ENCODE measurements at places on chromosomes 1 and 21. TPM values are rescaled to one million over a fixed set of nuclear protein-coding genes. Genes with fewer than 3 reads are reported as not detected.

Gene DHX9
- 299 TPM for total RNA-seq

DNA sequence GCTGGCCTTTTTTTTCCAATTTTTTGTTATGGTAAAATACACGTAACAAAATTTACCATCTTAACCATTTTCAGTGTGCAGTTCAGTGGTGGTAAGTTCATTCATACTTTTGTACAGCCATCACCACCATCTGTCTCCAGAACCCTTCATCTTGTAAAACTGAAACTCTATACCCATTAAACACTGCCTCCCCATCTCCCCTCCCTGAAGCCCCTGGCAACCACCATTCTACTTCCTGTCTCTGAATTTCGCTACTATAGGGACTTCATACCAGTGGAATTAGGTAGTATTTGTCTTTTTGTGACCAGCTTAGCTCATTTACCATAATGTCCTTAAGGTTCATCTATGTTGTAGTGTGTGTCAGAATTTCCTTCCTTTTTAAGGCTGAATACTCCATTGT, 8.7 kb downstream of the PKNOX1 start:
- H3K4me3 ChIP-seq = no peak overlapping the region
- DNase-seq = no peak
- H3K36me3 ChIP-seq = no peaks in the 10 kb centered on the region
- H3K27me3 ChIP-seq = no peaks in the 10 kb centered on the region
- H3K4me1 ChIP-seq = no peaks in the 10 kb centered on the region

Gene CYP4B1
- total RNA-seq = not detected

Gene LIPI
- total RNA-seq = not detected

DNA sequence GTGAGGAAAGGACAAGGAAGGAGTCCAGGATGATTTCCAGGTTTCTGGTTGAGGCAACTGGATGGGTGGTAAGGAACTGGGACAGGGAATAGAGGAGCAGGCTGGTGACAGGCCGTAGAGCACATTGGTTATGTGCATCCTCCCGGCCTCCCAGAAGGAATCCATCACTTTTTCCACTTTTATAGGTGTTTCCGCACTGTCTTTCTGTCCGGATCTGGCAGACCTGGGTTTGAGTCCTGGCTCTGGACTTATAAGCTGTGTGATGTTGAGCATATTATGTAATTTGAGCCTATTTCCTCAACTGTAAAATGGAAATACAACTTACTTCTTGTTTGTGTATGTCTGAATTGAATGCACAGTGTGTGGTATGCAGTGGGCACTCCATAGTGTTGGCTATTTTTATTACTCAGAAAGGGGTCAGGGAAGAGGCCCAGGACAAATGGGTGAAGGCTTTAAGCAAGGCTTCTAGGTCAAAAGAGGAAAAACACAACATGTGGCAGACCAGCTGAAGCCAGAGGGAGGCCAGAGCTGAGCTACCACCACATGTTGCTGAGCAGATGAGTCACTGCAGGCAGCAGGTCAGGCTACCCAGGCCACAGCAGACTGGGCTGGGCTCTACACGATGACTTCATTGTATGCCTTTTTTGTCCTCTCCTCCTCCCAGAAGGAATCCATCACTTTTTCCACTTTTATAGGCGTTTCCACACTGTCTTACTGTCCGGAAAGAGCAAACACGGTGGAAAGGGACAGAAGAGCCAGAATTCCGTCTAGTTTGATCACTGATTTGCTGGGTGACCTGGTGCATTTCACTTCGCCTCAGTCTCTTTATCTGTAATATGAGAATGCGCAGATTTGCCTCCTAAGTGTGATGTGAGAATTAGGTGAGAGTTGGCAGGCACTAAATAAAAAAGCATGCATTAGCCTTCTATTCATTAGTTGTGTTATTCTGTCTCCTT, 791 bp upstream of the MAST2 start:
- DNase-seq = no peak
- H3K27ac ChIP-seq = peak overlapping the region; percentile 26
- peak overlapping the region; percentile 65 for H3K4me3 ChIP-seq

- H3K4me1 ChIP-seq = no peaks in the 10 kb centered on the region
- no peak for DNase-seq
- H3K4me3 ChIP-seq = no peak overlapping the region
- no peak overlapping the region for H3K27ac ChIP-seq
- no peaks in the 10 kb centered on the region for H3K27me3 ChIP-seq
Measured at GRCh38 chr21:41835711-41836154, 43.4 kb downstream of the PRDM15 start.

GRCh38 chr21:40534886-40535285, 312.1 kb downstream of the DSCAM start:
- no peak overlapping the region for H3K27ac ChIP-seq
- H3K4me3 ChIP-seq = no peak overlapping the region
- DNase-seq = no peak
- no peaks in the 10 kb centered on the region for H3K36me3 ChIP-seq

DNA sequence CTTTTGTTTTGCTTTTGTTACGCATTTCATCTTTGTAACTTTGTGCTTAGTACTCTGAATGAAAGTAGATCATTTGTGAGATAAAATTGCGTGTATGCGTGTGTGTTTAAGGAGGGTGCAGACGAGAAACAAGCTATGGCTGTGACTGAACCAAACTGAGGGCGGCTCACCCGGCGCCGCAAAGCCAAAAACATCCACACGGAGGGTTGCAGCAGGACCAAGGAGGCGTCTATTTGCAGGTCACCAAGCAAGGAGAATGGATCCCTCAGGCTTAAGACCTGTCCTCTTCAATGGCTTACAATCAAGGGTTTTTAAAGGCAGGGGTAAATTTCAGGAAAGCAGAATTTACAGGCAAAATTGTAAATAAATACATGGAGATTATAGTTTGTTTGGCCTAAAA, 12.8 kb downstream of the GCSAML start:
- H3K27me3 ChIP-seq = no peaks in the 10 kb centered on the region
- no peak overlapping the region for H3K27ac ChIP-seq
- H3K36me3 ChIP-seq = no peaks in the 10 kb centered on the region
- no peaks in the 10 kb centered on the region for H3K4me1 ChIP-seq
- no peak overlapping the region for H3K4me3 ChIP-seq
- DNase-seq = no peak

DNA sequence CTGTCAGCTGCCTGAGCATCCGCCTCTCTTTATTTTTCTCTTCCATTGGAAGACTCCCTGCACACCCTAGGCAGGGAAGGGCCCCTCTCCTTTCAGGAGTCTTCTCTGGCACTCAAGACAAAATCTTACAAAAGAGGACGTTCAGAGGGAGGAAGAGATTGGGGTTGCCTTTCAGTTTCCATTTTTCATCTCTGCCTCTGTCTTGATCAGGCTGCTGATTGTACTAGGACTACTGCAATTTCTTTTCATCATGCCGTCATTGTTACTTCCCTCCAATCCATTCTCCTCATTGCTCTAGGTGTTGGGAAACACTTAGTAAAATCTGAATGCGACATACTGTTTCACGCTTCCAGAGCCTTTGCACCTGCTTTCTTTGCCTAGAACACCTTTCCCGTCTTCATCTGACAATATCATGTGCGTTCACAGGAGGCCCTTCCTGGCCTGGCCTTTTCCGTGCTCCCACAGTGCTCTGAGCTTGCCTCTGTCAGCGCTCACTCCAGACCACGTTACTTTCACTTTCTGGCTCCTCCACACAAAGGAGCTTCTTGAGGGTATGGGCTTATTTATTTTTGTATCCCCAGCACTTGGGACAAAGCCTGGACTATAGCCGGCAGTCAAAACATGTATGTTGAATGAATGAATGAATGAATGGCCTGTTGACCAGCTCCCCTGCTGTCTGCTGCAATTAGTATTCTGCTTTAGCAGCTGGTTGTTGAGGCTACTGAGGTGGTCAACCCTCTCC, 10.9 kb downstream of the LRRC71 start:
- H3K27ac ChIP-seq = no peak overlapping the region
- no peak overlapping the region for H3K4me3 ChIP-seq
- H3K4me1 ChIP-seq = no peaks in the 10 kb centered on the region
- H3K36me3 ChIP-seq = no peaks in the 10 kb centered on the region
- no peak for DNase-seq
- peaks cover 4% of the 10 kb centered on the region for H3K27me3 ChIP-seq

DNA sequence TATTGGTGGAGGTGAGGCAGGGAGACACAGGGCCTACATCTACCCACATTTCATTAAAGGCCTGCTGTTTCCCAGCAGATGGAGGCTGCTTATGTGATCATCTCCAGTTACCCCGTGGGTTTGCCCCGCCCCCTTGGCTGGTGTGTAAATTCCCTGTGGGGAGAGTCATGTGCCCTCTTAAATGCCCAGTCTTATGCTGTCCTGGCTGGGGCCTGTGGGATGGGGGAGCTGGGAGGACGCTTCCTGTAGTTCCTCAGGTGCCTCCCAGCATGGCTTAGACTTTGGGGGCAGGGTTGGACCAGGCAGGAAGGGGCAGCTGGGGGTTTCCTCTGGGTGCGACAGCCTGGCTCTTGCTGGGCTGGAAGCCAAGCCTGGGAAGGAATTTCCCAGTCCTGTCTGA, 15.5 kb upstream of the CITED4 start:
- no peak for DNase-seq
- peaks cover 5% of the 10 kb centered on the region for H3K4me1 ChIP-seq
- no peaks in the 10 kb centered on the region for H3K27me3 ChIP-seq

DNA sequence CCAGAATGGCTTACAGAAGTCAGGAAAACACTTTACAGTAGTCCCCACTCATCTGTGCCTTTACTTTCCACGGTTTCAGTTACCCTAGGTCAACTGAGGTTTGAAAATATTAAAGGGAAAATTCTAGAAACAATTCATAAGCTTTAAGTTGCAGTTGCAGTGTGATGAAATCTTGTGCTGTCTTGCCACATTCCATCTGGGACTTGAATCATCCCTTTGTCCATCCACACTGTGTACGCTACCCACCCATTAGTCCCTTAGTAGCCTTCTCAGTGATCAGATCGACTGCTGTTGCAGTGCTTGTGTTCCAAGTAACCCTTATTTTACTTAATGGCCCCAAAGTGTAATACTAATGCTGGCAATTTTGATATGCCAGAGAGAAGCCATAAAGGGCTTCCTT, 30.5 kb downstream of the ZCCHC17 start:
- H3K4me1 ChIP-seq = no peaks in the 10 kb centered on the region
- no peak for DNase-seq
- H3K4me3 ChIP-seq = no peak overlapping the region
- H3K36me3 ChIP-seq = peaks cover 20% of the 10 kb centered on the region
- H3K27me3 ChIP-seq = no peaks in the 10 kb centered on the region

Gene C8A
- not detected for total RNA-seq

DNA sequence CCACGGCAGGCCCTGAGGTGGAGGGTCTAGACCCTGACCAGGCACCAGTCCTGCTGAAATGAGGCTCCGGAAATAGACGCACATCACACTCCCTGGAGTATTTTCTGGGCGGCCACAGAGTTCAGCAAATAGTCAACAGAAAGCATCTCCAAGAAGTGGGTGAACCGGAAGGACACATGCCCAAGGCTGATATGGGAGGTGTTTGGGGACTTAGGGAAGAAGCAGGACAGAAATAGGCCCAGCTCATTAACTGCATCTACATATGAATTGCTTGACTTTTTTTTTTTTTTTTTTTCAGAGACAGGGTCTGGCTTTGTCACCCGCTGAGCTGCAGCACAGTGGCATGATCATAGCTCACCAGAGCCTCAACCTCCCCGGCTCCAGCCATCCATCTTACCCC, 36.5 kb upstream of the GPR157 start:
- no peak for DNase-seq
- no peak overlapping the region for H3K27ac ChIP-seq
- H3K4me3 ChIP-seq = no peak overlapping the region

DNA sequence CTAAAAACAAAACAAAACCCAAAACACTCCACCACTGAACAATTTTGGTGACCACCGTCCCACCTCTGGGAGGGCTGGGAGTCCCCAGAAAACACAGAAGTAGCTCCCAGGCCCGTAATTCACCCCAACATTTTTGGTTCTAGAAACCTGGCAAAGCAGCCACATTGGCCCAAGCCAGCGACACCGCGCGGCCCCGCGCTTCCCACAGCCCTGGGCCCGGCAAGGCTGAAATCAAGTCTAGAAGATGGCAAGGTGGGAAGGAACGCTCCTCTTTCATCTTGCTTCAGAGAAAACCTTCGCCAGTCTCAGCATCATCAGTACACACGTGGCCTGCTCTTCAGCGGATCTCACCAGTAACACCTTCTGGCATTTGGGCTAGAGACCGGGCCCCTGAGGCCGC, 35.9 kb upstream of the NID1 start:
- no peaks in the 10 kb centered on the region for H3K4me1 ChIP-seq
- H3K27ac ChIP-seq = no peak overlapping the region
- H3K36me3 ChIP-seq = no peaks in the 10 kb centered on the region
- DNase-seq = no peak
- H3K27me3 ChIP-seq = no peaks in the 10 kb centered on the region

Gene CRYAA
- total RNA-seq = not detected

DNA sequence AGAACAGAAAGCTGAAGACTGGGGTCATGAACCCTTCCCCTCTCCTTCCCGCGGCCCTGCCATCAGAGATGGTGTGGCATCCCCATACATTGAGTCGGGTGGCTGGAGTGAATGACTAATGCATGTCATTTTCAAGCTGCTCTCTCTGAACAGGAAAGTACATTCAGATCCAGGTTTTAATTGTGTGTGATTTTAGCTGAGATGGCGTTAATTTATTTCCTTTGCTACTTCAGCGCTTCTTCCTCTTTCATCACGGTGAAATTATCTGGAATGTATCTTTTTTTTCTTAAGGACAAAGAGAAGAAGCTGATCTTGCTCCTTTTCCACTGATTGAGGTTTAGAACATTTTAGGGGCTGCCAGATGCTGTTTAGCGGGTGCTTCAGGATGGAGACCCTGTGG, 8.6 kb upstream of the LRRN2 start:
- no peak overlapping the region for H3K4me3 ChIP-seq
- H3K27ac ChIP-seq = no peak overlapping the region
- no peaks in the 10 kb centered on the region for H3K36me3 ChIP-seq
- no peak for DNase-seq
- no peaks in the 10 kb centered on the region for H3K27me3 ChIP-seq

GRCh38 chr1:155241069-155241679, 14.1 kb downstream of the ENTREP3 start:
- H3K27me3 ChIP-seq = no peaks in the 10 kb centered on the region
- H3K4me3 ChIP-seq = peak overlapping the region; percentile 65
- H3K27ac ChIP-seq = peak overlapping the region; percentile 49
- H3K4me1 ChIP-seq = peaks cover 19% of the 10 kb centered on the region

GRCh38 chr1:168285521-168285790, 4.8 kb downstream of the TBX19 start:
- no peak for DNase-seq
- H3K27me3 ChIP-seq = no peaks in the 10 kb centered on the region
- no peaks in the 10 kb centered on the region for H3K4me1 ChIP-seq
- H3K4me3 ChIP-seq = no peak overlapping the region

- H3K4me3 ChIP-seq = no peak overlapping the region
- H3K27me3 ChIP-seq = no peaks in the 10 kb centered on the region
- H3K27ac ChIP-seq = no peak overlapping the region
- no peak for DNase-seq
Measured at GRCh38 chr1:192263436-192263835, 53.4 kb upstream of the RGS21 start.

Gene VHLL
- total RNA-seq = not detected

Data from naive thymus-derived CD4-positive, alpha-beta T cell (primary cell).